ENCODE measurements at places on chromosomes 1 and 21.

DNA sequence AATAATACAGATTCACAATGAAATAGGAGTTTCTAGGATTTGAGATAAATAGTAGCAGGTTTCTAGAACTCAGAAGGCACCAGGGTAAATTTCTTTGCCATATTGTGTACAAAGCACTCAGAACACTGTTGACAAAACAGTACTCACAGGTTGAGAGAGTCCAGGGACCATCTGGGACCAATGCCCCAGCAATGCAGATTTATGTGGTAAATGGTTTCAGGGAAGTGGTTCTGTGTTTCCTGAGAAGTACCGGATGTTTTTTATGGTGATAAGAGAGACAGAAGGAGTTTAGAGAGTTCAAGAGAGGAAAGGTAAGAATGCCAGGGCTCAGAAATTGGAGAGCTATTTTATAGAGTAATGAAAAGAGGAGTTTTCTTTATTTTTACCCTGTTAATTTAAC lies 29.6 kb upstream of the DIPK1A start:
- DNase-seq, result no peak

DNA sequence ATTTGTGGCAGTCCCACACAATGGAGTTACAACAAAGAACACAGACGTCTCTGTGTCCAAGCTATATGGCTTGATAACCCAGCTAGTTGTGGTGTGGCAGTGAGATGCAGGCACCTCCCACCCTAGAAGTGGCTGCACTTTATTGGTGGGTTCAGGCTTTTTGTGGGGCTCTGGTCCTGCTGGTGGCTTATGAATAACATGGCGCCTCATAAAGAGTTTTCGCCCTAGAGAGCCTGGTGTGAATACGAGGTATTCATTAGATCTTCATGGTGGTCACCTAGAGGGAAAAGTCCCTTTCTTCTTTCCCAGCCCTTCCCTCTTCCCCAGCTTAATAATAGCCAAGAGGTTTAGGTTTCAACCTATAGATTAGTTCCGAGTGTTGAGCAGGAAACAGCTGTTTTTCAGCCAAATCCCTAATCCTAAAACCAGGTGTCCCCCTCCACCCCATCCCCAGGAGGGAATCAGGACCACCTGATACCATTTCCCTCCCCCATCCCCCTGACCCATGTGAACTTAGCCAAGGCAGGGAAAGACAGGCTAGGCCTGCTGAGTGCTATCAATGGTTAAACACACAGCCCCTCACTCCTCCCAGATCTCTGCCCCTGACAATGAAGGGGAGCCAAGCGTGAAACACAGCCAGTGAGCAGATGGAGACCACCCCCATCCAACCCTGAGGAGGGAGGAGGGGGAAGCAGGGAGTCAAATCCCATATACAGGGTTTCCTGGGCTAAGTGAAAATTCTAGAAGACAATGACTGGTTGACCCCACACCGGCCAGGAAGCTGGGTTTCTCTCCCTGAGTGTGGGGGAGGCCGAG lies 58.2 kb downstream of the NFASC start:
- DNase-seq, result no peak

- DNase-seq, result no peak
Observed at GRCh38 chr1:218304281-218305039, 19.4 kb downstream of the RRP15 start.

DNA sequence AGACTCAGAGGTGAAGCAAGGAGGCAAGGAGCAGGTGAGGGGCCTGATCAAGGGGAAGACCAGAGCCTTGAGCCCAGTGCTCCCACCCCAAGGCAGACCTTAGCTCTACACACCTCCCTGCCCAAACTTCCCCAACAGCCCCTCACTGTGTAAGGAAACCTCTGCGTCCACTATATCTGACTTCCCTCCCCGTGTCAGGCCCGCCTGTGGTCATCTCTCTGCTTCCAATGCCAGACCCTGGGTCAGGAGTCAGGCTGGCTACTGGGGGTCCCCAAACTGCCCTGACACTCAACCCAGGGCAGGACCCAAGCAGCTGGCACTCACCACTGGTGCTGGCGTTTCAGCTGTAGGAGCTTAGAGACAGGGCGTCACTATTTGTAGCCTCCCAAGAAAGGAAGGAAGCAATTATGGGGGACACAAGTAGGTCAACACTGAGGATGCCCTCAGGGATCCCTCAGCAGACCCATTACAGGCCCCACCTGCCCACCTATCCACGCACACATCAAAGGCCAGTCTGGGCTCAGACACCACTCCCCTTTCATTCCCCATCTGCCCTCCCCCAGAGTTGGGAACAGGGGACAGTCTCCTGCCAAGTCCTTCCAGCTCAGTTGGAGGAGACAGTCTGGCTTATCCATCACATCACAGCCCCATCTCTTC lies 811 bp upstream of the S100A3 start:
- no peak for DNase-seq

GRCh38 chr21:28943631-28944030 lies 49.0 kb downstream of the LTN1 start:
- no peak for DNase-seq

Data from activated CD4-positive, alpha-beta T cell treated with anti-CD3 and anti-CD28 coated beads for 1 hour (primary cell).